ENCODE measurements at places on chromosomes 12 and 14.
A peak's percentile ranks its signal among the peaks of the same experiment; 100 is the strongest.

DNA sequence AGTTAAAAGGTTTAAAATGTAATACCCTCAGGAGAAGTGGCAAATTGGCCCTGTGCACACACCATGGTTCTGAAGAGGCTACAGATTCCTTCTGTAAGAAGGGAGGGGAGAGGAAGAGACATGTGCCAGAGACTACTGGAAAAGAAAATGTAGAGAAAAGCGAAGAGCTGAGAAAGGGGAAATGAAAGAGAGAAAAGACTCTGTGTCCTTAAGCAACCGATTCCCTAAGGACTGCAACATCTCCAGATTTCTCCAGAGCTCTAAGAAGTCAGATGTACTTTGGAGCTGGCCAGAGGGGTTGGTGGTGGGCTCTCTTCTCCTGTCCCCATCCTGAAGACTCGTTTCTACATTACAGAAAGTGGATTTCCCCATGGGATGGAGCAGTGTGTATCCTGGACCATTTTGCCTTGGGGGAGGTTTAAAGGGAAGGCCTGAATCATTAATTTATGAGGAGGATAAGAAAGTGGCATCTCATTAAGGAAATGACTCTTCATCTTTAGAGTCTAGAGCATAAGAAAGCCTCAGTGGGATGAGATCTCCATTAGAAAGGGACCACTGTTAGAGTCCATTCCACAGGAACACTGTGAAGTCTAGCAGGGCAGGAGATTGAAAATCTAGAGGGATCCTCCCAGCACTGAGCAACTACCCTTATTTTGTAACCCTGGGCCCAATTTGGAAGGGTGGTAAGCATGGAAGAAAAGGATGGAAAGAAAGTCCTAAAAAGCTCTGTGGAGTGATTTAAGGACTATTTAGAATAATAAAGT, 45.5 kb upstream of the FUT8 start:
- DNase-seq: no peak

DNA sequence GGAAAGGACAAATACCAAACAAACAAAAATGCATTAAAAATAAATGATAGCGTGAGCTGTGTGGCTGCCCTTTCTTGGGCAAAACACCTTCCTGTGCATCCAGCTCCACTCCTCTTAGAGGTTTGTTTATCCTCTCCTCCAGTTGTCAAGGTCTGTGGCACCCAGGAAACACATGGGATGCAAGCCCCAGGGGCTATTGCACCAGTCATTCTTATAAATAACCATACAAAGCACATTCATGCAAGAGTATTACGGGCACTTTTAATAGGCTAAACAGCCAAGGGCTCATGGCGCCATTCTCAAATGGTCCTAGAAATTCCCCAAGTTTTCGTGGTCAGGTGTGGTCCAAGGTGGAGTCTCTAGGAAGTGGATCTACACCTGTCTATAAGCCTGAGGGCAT, 257.0 kb downstream of the DPF3 start:
- DNase-seq: no peak

DNA sequence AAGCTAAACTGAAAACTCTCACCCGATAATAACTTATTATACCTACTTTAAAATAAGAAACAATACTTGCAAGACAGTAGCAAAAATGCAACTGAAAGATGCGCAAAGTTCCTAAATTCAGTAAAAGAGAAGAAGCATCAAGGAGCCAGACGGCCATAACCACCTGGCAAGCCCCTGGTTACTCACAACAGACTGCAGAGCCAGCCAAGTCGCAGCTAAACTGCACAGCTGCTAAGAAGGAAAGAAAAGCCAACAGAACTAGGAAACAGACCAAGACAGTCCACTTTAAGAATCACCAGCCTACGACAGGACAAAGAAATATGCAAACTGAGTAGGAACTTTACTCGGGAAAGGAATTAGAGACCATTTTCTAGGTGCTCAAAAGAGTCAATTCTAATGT, 127.9 kb downstream of the TMTC1 start:
- no peak for DNase-seq

DNA sequence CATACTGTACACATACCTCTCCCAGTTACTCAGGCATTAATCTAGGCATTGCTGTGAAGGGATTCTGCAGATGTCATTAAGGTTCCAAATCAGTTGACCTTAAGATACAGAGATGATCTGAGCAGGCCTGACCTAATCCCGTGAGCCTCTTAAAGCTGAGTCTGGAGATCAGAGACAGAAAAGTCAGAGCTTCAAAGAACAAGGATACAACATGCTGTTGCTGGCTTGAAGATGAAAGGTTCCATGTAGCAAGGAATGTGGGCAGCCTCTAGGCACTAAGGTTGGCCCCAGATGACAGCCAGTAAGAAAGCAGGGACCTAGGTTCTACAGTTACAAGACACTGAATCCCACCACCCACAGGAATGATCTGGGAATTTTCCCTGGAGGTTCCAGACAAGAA, 81.1 kb downstream of the MAP1LC3B2 start:
- peak; percentile 88 for DNase-seq

GRCh38 chr12:71191509-71192196, 33.9 kb upstream of the TSPAN8 start:
- DNase-seq: no peak

DNA sequence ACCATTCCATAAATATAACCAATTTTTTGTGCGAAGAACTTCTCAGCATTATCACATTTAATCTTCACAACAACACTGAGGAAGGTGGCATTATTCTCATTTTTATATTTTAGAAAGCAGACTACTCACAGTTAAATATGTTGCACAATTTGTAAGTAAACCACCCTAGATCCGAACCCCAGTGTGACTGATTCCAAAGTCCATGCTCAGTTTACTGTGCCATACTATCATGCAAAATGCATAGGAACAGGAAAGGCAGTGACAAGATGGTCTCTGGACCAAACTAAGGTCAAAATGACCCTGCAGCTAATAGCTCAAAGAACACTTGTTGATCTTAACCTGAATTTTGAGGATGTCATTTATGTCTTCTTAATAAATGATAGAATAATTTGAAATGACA, 185.4 kb downstream of the GXYLT1 start:
- DNase-seq: no peak

DNA sequence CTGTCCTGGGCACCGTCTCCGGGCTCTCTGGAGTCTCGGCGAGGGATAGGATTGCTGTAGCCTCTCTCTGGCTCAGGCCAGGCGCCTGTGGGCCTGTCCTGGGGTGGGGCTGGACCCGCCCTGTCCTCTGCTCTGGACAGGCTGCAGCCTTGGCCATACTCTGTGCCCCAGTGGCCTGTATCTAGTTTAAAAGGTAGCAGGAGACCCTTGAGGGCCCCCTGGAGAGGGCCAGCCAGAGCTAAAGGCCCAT, 1.8 kb downstream of the KIF26A start:
- peak; percentile 19 for DNase-seq

DNA sequence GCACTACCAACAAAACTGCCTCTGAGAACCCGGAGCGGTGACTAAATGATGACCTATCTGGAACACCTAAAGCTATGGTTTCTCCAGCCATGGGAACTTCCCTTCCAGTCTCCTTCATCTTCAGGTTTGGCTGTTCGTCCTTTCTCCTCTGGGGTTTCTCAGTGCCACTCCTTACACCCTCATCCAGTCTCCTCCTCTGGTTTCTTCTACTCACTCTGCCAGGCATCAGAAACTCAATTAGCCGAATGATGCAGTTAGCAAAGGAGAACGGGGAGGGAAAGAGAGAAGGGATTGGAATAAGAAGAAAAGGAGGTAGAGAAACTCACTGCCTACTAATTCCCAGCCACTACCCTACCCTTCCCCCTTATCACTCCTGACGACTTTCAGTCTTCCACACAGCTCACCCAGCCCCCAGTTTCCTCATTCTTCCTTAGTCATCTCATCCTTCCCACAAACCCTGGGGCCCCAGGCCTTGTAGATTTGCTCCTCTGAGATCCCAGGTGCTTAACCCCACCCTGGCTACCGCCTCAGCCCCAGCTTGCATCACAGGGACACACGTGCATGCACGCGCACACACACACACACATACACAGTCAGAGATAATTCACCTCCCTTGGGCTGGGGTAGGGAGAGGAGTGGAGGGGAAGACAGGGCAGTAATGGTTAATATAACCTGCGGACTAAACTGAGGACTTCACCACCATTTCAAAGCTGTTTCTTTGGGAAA, 13.0 kb downstream of the FGD6 start:
- peak; percentile 92 for DNase-seq

- peak; percentile 96 for DNase-seq
Observed at GRCh38 chr14:68979021-68979721, at the start of gene ACTN1. Gene ACTN1, minus strand, starts transcription at chr14:68979302. Its CDS starts 246 bp downstream, at chr14:68979056.

GRCh38 chr14:33127531-33127930, 188.9 kb downstream of the NPAS3 start:
- no peak for DNase-seq

DNA sequence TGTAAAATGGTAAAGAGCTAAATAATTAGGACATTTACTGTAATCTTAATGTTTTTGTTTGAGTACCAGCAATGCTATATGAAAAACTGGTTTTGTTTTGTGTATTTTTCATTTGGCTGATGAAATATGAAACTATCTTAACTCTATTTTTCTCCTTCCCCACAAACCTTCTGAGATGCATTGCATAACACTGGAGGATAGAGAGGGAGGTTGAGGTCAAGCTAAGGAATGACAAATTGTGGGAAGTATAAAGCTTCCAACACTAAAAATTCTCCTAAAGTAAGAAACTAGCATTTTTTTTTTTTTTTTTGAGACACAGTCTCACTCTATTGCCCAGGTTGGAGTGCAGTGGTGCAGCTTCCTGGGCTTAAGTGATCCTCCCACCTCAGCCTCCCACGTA, 31.5 kb upstream of the SRP54 start:
- DNase-seq: no peak

DNA sequence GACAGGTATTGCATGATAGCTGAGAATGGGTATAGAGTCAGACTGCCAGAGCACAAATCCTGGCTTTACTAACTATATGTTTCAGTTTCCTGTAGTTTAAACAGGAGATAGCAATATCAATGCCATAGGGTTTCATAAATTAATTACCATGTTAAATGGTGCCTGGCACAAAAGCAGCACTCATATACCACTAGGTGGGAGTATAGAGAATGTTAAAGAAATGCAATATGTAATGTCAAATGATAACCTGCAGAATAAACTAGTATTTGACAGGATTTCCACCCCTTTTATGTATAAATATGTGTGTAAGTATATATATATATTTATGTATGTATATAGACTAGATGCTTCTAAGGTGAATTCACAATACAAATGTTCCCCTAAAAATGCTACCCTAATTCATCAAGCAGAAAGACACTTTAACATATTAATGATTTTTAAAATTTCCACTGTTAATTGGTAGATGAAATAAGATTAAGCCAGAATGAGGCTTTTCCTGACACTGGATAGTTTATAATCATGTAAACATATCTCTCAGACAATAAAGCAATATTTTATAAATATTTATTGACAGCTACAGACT, 8.6 kb downstream of the WDR89 start:
- DNase-seq: no peak

DNA sequence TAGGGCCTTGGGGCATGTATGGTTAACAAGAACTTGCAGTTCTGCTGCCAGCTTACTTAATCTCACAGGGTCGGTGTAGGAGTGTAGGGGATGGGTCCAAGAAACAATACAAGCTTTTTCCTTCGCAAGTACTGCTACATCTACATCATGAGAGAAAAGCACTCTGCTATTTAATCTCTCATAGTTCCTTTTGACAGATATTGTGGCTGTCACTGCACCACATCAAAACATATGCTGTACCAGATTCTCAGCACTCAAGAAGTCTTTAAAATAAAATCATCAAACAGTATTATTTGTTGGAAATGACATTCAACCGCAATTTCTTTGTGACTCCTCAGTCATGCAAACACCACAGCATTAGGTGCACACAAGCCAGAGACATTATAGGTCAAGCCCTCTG, 215.5 kb upstream of the BMP4 start:
- DNase-seq: no peak

GRCh38 chr12:105431537-105432100, 101.1 kb downstream of the C12orf75 start:
- DNase-seq: no peak

DNA sequence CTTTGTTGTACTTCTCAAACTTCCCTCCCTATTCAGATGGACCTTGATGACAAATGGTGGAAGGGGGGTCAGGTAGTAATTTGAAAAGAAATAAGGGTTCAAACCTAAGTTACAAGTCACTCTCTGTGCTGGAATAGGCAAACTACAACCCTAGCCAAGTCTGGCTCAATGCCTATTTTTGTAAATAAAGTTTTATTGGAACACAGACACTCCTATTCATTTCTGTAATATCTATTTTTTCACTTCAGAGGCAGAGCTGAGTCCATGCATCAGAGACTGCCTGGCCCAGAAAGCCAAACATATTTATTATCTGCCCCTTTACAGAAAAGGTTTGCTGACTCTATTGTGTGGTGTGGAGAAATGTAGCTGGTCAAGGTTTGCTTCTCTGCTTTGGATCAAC, 78.4 kb upstream of the RIN3 start:
- DNase-seq: no peak

DNA sequence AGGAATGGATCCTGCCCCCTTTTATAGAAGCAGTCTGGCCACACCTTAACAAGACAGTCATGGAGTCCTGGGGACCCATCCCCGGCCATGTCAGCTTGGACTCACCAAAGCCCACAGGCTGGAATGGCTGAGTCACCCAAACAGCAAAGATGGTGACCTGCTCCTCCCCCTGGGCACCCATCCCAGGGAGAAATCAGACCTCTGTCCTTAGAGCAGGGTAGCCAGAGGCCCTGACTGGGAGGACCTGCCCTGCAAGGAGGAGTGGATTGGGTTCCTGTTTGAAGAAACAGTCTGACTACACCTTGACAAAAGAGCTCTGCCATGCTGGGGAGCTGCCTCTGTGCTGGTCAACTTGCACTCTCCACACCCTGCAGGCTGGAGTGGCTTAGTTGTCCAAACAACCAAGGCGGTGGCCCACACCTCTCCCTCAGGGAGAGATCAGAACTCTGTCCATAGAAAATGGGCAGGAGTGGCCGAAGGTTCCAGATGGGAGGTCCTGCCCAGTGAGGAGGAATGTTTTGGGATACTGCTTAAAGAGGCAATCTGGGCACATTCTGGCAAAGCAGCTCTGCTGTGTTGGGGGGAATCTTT, 16.6 kb downstream of the MGP start:
- no peak for DNase-seq

GRCh38 chr14:75720842-75721498, 59.9 kb downstream of the TTLL5 start:
- DNase-seq: no peak

DNA sequence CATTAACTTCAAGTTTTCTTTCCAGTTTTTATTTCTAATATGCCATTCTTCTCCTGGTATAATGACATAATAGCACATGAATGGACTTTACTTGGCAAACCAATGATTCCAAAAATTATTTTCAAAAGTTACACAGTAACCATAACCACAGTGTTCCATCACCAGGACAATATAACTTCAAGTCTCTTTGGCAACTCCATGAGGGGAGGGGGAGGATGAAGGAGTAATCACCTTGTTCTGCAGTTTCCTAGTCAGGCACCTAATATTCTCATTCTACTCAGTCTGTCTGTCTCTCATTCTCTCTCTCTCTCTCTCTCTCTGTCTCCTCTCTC, 66.6 kb downstream of the BTG1 start:
- no peak for DNase-seq

DNA sequence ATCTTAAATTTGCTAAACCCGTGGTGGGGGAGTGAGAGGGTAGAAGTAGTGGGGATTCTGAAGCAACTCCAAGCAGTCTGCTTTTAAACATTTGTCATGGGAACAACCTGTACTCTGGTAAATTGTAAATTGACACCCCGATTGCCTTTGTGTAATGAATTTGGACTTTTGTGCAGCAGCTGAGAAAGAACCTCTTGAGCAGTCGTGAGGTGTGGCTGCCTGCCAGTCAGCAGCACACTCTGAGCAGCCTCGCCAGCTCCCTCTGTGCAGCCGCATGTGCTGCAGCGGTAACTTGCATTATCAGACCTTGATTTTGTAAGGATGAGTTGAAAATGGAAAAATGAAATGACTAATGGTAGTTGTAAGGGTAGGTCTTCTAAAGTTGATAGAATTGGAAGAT, 74.3 kb downstream of the SUSD6 start:
- no peak for DNase-seq
